ENCODE measurements at places on chromosomes 3 and 15.

DNA sequence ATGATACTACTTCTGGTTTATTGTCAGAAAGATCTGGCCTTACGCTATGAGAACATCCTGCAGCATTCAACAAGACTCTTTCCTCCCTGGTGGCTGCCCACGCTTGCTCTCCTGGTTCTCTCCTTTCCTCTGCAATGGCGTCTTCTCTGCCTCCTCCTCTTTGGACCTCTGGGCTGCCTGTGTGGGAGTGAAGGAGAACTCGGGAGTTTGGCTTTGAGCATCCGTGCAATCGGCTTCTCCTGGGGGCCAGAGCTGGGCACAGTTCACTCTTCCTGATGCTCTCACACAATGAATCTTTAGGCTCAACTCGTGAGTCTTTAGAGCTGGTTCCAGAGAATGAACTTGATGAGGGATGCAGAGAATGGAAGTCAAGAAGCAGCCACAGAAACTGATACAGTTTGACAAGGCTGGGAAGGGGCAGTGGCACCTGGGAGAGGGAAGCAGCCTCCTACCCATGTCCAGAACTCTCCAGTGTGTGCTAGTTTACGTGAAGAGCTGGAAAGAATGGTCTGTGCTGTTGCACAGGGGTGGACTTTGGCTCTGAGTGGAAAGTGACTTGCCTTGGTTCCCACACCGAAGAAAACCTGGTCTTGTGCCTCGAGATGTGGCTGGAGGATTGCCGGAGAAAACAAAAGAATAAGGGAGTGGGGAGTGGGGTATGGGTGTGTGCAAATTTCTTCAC is 37.9 kb downstream of the RPLP1 start:
- no peak for DNase-seq

DNA sequence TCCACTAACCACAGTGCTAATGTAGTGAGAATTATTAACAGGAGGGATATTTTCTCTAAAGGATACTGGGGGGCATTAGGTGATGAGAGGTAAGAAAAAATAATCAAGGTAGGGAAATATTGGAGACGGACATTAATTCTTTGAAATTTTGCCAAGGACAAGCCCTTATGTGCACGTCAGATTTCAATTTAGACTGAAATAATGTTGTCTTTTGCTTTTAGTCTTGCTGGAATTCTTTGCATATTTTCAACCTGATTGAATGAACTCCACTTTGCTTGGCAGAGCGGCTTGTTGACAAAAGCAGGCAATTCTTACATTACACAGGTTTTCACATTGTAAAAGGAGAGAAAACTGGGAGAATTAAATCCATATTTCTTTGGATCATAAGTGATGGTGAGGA is 25.0 kb upstream of the C3orf52 start:
- no peak for DNase-seq

- DNase-seq, result no peak
Measured at GRCh38 chr15:52031556-52031955, 12.5 kb downstream of the MAPK6 start.

DNA sequence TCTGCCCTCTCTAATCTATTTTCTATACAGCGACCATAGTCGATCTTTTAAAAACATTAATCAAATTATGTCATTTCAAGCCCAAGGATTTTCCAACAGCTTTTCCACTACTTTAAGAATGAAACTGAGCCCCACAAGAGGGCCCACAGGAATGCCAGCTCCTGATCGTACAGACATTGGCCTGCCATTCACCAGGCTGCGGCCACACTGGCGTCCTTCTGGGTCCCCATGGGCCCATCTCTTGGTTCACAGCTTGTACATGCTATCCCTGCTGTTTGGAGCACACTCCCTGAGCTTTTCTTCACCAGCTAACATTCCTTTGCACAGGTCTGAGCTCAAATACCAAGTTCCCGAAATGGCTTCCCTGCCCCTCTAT is 149.6 kb downstream of the MYLK start:
- DNase-seq, result no peak

DNA sequence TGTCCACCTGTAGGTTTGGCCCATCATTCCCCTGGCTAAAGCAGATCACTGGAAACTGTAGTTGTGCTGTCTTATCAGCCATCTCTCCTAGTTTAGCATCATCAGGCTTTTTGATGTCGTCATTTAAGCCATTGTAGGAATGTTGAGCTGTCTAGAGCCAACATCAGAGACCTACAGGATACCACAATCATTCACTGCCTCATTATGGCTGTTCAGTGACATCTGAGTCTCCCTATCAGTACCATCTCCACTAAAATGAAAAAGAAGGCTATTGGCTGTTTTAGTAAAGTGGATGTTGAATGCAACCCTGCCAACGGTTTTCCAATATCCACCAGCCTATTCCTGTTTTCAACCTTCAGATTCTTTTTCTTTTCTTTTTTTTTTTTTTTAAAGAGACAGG is 29.2 kb downstream of the RLBP1 start:
- no peak for DNase-seq

Measured in GM12892 (cell line).